ENCODE measurements at places on chromosomes 1 and 21.
A peak's percentile ranks its signal among the peaks of the same experiment; 100 is the strongest.

- DNase-seq: no peak
These were observed 9.2 kb downstream of the CSTB start for GRCh38 chr21:43766734-43767497.

DNA sequence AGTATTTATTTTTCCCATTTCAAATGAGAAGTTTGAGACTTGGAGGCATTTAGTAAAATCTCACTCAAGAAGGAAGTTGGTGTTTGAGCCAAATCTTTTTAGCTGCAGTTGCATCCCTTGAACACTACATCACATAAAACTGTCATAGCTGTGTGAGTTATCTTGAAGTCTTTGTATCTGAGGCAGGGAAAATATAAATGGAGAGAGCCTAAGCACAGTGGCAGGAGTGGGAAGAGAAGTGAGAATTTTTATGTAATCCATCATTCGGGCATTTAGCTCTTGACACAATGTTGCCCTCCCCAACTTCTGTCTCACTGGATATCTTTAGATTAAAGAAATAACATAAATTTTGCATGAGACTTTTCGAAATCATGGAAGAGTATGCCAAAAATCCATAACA lies 235.4 kb upstream of the GREM2 start:
- no peak for DNase-seq

DNA sequence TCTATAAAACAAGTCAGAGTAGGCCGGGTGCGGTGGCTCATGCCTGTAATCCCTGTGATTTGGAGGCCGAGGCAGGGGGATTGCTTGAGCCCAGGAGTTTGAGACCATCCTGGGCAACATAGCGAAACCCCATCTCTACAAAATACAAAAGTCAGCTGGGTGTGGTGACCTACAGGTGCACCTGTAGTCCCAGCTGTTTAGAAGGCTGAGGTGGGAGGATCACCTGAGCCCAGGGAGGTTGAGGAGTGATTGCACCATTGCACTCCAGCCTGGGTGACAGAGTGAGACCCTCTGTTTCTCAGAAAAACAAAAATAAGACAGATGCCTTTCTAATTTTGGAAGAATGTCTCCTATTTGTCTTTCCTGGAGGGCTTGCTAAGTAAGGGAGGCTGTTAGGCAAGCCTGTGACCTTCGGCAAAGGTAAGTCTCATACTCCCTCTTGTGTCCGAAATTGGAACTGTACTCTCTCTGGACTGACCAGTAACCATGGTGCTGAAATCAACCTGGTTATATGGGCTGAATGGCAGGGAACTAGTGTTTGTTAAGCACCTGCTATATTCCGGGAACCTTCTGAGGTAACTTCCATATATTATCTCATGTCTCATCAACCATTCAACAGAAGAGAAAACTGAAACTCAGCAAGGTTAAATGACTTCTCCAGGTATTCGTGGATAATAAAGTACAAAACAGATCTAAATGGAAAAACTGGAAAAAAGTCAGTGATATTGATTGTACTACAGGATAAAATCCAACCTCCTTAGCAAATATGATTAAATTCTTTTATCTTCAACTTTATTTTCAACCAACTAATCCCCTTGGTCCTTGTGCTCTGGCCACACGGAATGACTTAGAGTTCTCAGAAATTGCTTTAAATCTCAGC lies 11.8 kb upstream of the RAB3B start:
- peak; percentile 75 for DNase-seq

DNA sequence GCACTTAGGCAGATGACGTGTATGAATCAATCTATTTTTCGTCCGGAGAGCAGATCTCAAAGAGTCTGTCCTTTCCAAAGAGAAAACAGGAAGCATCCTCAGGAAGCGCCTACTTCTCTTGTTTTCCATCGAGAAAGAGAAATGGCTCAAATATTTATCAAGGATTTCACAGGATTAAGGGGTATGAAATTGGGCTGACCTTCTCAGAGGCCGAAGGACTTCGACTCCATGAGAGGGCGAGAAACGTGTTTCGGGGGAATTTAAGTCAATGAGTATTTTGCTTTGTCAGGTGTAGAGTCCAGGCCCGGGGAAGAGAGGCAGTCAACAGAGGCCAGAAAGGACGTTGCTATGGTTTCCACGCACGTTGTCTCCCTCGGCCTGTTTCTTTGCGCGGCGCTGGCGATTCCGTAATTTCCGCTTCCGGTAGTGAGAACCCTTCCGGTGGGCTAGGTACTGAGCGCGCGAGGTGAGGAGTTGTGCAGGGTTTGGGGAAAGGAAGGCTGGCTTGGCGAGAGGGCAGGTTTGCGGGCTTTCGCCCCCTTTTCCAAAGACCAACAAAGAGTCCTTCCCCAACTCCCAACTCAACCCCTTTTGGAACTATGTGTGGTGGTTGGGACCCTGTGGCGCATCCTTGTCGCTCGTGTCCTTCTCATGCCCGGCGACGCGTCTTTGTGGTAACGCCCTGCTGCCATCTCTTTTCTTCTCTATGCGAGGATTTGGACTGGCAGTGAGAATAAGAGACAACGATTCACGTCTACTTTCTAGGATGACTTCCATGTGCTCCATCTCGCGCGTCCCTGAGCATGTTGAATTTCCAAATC lies at the start of gene MRPS21:
Gene MRPS21 (plus strand): TSS at position 429 of the 821 bp plus-strand sequence. CDS start 506 bp downstream, outside the sequence.
- DNase-seq: peak; percentile 82
